ENCODE measurements at places on chromosomes 3 and 15.

GRCh38 chr3:160927620-160928019 lies 171.6 kb downstream of the PPM1L start:
- DNase-seq: no peak

GRCh38 chr15:62782071-62782841 lies 260.3 kb upstream of the TPM1 start:
- DNase-seq: peak; percentile 31

DNA sequence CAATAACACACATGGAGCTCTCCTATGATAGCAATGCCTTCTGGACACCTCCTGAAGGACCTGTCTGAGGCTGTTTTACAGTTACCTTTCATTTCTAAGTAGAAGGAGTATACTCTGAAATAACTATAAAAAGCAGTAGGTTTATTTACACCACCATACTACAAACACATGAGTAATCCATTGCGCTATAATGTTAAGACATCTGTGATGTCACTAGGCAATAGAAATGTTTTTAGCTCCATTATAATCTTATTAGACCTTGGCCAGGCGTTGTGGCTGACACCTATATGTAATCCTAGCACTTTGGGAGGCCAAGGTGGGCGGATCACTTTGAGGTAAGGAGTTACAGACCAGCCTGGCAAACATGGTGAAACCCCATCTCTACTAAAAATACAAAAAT lies 24.7 kb downstream of the PXK start:
- DNase-seq: no peak

- no peak for DNase-seq
Measured at GRCh38 chr15:65857718-65858402, 11.4 kb upstream of the RAB11A start.

DNA sequence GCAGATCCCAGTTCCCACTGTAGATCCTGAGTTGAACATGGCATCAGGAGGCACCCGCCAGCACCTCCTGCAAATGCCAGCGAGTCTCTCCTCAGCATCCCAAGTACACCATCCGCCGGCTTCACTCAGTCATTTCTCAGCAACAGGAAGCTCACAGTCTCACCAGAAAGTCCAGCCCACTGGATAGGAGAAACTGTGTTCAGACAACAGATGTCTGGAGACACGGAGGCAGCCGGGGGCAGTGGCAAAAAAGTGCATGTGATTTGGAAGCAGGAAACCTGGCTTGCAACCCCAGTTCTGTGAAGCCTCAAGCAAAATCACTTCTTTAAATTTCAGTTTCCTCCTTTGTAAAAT lies 68.7 kb downstream of the SRGAP3 start:
- DNase-seq: peak; percentile 18

DNA sequence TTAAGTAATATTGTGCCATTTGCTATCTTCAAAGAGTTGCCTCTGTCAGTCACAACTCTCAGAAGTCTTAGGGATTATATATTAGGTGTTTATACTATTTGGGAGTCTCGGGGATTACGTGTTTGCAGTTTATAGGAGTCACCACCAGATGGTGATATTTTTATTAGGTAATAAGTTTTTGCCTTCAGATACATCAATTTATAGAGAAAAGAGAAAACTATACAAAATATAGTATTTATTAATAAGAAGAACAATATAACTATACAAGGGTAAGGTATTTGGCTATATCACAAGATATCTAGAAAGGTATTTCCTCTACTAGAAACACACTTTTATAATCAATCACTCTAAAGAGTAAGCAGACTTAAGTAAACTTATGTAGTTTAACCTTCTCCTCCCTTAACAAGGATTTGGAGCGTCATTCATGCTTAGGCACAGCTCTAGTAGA lies 10.7 kb upstream of the DHX36 start:
- DNase-seq: no peak

DNA sequence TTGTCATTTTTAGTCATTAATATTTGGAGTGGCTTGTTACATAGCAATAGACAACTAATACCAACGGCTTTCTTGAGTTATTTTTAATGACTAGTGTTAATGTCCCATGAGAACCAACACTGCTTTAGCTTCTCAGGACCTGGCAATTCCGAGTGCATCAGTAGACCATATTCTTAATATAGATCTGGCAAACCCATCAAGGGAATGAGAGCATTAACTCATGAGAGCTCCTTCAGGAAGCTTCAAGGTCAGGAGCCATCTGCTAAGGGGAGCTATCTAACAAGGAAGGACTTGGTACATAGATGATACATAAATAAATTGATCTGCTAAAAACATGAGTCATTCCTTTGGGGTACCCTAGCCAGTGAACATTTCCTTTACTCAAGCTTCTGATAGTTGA lies 122.6 kb upstream of the EPHA3 start:
- DNase-seq: no peak

- no peak for DNase-seq
Measured at GRCh38 chr3:26425076-26425475, 197.5 kb upstream of the LRRC3B start.

- no peak for DNase-seq
Measured at GRCh38 chr3:144241404-144241803, 269.8 kb downstream of the DIPK2A start.

DNA sequence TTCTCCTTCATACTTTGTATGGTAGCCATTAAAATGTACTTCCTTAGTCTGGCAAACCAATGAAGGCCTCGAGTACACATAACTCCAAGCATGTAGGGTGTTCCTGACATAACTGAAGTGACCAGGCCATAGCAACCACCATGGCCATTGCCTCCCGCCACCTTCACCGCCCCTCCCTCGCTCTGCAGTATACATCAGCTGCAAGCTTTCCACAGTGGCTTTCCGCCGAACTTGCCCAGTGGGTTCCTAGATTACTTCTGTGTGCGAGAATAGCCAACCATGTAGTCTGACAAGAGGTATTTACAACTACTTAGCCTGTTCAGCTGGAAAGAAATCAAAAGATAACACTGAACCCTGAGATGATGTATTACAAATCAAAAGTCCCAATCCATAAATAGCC lies 3.4 kb upstream of the CTNNB1 start:
- DNase-seq: no peak

DNA sequence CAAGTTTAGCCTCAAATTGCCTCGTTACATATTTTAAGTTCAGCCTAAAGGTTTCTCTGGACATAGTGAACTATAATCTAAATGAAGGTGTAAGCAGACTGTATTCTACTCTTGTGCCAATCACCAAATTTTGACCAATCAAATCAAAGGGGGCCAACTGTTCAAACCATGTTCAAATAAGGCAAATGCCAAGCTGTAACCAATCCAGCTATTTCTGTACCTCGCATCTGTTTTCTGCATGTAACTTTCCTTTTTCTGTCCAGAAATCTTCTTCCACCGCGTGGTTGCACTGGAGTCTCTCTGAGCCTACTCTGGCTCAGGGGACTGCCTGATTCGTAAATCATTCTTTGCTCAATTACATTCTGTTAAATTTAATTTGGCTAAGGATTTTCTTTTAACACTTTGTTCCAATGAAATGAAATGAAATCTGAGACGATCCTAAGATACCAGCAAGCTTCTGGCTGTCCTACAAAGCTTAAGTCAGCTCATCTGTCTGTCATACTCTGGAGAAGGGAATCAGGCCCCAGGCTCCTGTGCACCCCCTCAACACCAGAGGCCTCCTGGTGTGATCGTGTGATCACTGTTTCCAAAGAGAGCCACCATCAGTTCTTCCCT lies 53.2 kb upstream of the ZNF148 start:
- no peak for DNase-seq

DNA sequence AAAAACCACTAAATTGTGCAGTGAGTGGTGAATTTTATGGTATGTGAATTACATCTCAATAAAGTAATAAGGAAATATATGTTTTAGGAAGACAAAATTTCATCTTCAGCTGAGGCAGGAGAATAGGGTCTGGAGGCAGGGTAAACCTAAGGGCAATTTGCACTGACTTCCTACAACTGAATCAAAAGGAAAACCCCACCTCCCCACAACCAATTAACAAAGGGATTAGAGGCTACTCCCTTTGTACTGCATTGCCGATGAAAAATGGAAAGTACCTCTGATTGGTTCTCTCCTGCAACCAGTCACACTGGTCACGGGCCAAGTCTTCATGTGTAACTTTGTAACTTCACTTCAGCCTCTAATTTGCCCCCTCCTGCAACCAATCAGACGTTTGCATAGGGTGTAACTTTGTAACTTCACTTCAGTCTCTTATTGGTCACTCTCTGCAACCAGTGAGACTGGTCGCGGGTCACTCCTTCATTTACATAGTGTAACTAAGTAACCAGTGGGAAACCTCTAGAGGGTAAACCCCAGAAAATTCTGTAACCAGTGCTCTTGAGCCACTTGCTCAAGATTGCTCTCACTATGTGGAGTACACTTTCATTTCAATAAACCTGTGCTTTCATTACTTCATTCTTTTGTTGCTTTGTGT lies 244.5 kb downstream of the CNTN4 start:
- no peak for DNase-seq

- peak; percentile 82 for DNase-seq
Measured at GRCh38 chr3:12963231-12963896, 109.9 kb downstream of the IQSEC1 start.
